Nasal cavity respiratory epithelium epithelial cell of viscerocranial mucosa (primary cell): ENCODE measurements at places on chromosomes 6 and 20. TPM values are rescaled to one million over a fixed set of nuclear protein-coding genes. Genes with fewer than 3 reads are reported as not detected.

The RIPPLY2 gene
- total RNA-seq: 0.64 TPM in 1 of 2 replicates, not detected in the other

The MYCT1 gene
- under 0.01 and 0.07 TPM in 2 replicates for total RNA-seq

The MEI4 gene
- under 0.01 and 0.07 TPM in 2 replicates for total RNA-seq

The SLC22A2 gene
- not detected in 2 replicates for total RNA-seq

The RBPJL gene
- not detected in 2 replicates for total RNA-seq

The GLP1R gene
- not detected in 2 replicates for total RNA-seq

The AAR2 gene
- total RNA-seq: 21.2 and 23.4 TPM in 2 replicates

The C20orf96 gene
- total RNA-seq: 0.68 and 2.5 TPM in 2 replicates

The TFAP2D gene
- total RNA-seq: not detected in 2 replicates

The TSPYL1 gene
- total RNA-seq: 93.7 and 106 TPM in 2 replicates

The ADAM33 gene
- not detected in 2 replicates for total RNA-seq

The SNAP25 gene
- not detected in 2 replicates for total RNA-seq

The CFAP61 gene
- total RNA-seq: 0.07 and 0.34 TPM in 2 replicates

The CLDN20 gene
- not detected in 2 replicates for total RNA-seq

The OR12D3 gene
- total RNA-seq: not detected in 2 replicates

The TLDC2 gene
- total RNA-seq: under 0.01 TPM in 1 of 2 replicates, not detected in the other

The ZC3H12D gene
- 0.07 TPM in 1 of 2 replicates, not detected in the other for total RNA-seq

The SSTR4 gene
- not detected in 2 replicates for total RNA-seq

The TCP11 gene
- under 0.01 TPM in 1 of 2 replicates, not detected in the other for total RNA-seq

The KCNK16 gene
- total RNA-seq: not detected in 2 replicates

The UBE2C gene
- 0.34 TPM in 1 of 2 replicates, not detected in the other for total RNA-seq

The SLC17A9 gene
- 0.28 TPM in 1 of 2 replicates, not detected in the other for total RNA-seq

The ADGRF1 gene
- total RNA-seq: 4.7 and 8.9 TPM in 2 replicates

The GDAP1L1 gene
- total RNA-seq: not detected in 2 replicates

The SYCP2 gene
- under 0.01 and 0.43 TPM in 2 replicates for total RNA-seq

The F13A1 gene
- not detected in 2 replicates for total RNA-seq

The C6orf132 gene
- 35.9 and 43.1 TPM in 2 replicates for total RNA-seq

The MOXD1 gene
- total RNA-seq: 0.07 and 0.34 TPM in 2 replicates

The ACSS2 gene
- total RNA-seq: 47.7 and 47.8 TPM in 2 replicates

The LINC00237 gene
- total RNA-seq: not detected in 2 replicates

The TBXT gene
- total RNA-seq: not detected in 2 replicates

The KCNG1 gene
- 118 and 145 TPM in 2 replicates for total RNA-seq

The RIPOR3 gene
- total RNA-seq: 1.6 TPM in 1 of 2 replicates, not detected in the other

The SDHAF4 gene
- total RNA-seq: 7.7 and 11.3 TPM in 2 replicates

The CSTF1 gene
- 24.3 and 40.5 TPM in 2 replicates for total RNA-seq

The SGK1 gene
- total RNA-seq: 41.7 and 164 TPM in 2 replicates

The ACTR5 gene
- total RNA-seq: 10.3 and 14.0 TPM in 2 replicates

The HUS1B gene
- 1.7 and 1.9 TPM in 2 replicates for total RNA-seq

The NSFL1C gene
- total RNA-seq: 19.1 and 39.6 TPM in 2 replicates

The SERAC1 gene
- 12.3 and 20.2 TPM in 2 replicates for total RNA-seq

The MICB gene
- 3.7 and 5.8 TPM in 2 replicates for total RNA-seq

The FNDC11 gene
- 0.43 and 0.68 TPM in 2 replicates for total RNA-seq

The MRPL14 gene
- 32.5 and 58.4 TPM in 2 replicates for total RNA-seq

The TRIM15 gene
- total RNA-seq: not detected in 2 replicates

The OR2H1 gene
- not detected in 2 replicates for total RNA-seq

The EYA4 gene
- total RNA-seq: 2.4 and 23.8 TPM in 2 replicates

The HLA-DRB5 gene
- total RNA-seq: not detected in 2 replicates

The PKIG gene
- total RNA-seq: 6.8 and 7.5 TPM in 2 replicates

The PRL gene
- not detected in 2 replicates for total RNA-seq

The RGS17 gene
- total RNA-seq: 1.4 and 4.1 TPM in 2 replicates

The SLPI gene
- total RNA-seq: 458 and 1,147 TPM in 2 replicates

The SLC26A8 gene
- not detected in 2 replicates for total RNA-seq

The HLA-DOB gene
- total RNA-seq: 1.0 and 1.1 TPM in 2 replicates

The BIRC7 gene
- total RNA-seq: not detected in 2 replicates

The GUCA1A gene
- total RNA-seq: not detected in 2 replicates

The PROCR gene
- total RNA-seq: 14.2 and 100 TPM in 2 replicates

The FAM50B gene
- 5.1 and 9.4 TPM in 2 replicates for total RNA-seq
